ENCODE measurements at places on chromosomes 13 and 19.

- no peaks in the 10 kb centered on the region for H3K27me3 ChIP-seq
- peak; percentile 8 for DNase-seq
- no peaks in the 10 kb centered on the region for H3K36me3 ChIP-seq
- H3K4me1 ChIP-seq, result peaks cover 39% of the 10 kb centered on the region
- H3K27ac ChIP-seq, result peak overlapping the region; percentile 85
These were observed 1.9 kb downstream of the KDM4B start for GRCh38 chr19:4970558-4971423.

GRCh38 chr13:40984668-40985366 lies 34.3 kb downstream of the ELF1 start:
- DNase-seq, result no peak
- H3K4me3 ChIP-seq, result peak overlapping the region; percentile 91
- peak overlapping the region; percentile 93 for H3K27ac ChIP-seq

DNA sequence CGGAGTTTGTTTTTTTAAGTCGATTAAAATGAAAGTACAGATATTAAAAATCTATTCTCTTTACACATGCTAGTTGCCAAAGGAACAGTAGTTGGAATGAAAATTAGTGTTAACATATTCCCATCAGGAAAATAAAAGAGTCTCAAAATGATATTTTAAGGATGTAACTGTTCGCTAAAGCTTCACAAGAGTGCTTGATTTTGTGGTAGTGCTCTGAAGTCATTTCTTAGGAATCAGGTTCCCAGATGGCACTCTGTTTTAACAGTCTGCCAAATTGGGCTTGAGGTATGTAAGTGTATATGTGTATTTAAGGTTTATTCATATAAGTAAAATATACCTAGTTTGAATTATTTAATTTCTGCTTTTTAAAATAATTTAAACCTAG lies 128.8 kb downstream of the LMO7 start:
- H3K4me1 ChIP-seq, result peaks cover 69% of the 10 kb centered on the region
- H3K27ac ChIP-seq, result no peak overlapping the region
- no peaks in the 10 kb centered on the region for H3K36me3 ChIP-seq
- H3K4me3 ChIP-seq, result no peak overlapping the region
- DNase-seq, result no peak

GRCh38 chr13:44605275-44605674 lies 29.1 kb upstream of the TSC22D1 start:
- no peaks in the 10 kb centered on the region for H3K36me3 ChIP-seq
- peaks cover 15% of the 10 kb centered on the region for H3K27me3 ChIP-seq
- H3K27ac ChIP-seq, result no peak overlapping the region
- H3K4me1 ChIP-seq, result no peaks in the 10 kb centered on the region
- no peak overlapping the region for H3K4me3 ChIP-seq

DNA sequence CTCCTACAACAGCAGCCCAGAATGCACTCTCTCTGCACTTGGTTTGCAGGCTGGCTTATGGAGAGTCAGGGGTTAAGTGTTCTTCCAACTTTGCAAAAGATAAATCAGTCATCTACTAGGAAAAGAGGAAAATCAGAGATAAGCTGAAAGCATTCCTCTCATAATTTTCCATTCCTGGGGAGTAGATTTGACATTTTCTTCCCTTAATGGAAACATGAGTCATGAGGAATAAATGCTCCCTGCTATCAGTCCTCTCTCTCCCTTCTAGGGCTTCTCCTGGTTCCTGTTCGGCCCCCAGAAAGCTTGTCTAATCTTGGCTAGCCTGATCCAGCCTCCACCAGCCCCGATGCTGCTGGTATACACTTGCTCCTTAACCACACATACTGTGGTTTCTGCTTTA lies 28.4 kb upstream of the ENOX1 start:
- H3K27me3 ChIP-seq, result peaks cover 18% of the 10 kb centered on the region
- H3K4me3 ChIP-seq, result no peak overlapping the region
- H3K36me3 ChIP-seq, result no peaks in the 10 kb centered on the region
- no peak for DNase-seq
- H3K27ac ChIP-seq, result no peak overlapping the region

- no peak overlapping the region for H3K4me3 ChIP-seq
- H3K27me3 ChIP-seq, result peaks cover 9% of the 10 kb centered on the region
- H3K36me3 ChIP-seq, result no peaks in the 10 kb centered on the region
These were observed 1.3 kb upstream of the SIGLEC10 start for GRCh38 chr19:51418707-51419106.

DNA sequence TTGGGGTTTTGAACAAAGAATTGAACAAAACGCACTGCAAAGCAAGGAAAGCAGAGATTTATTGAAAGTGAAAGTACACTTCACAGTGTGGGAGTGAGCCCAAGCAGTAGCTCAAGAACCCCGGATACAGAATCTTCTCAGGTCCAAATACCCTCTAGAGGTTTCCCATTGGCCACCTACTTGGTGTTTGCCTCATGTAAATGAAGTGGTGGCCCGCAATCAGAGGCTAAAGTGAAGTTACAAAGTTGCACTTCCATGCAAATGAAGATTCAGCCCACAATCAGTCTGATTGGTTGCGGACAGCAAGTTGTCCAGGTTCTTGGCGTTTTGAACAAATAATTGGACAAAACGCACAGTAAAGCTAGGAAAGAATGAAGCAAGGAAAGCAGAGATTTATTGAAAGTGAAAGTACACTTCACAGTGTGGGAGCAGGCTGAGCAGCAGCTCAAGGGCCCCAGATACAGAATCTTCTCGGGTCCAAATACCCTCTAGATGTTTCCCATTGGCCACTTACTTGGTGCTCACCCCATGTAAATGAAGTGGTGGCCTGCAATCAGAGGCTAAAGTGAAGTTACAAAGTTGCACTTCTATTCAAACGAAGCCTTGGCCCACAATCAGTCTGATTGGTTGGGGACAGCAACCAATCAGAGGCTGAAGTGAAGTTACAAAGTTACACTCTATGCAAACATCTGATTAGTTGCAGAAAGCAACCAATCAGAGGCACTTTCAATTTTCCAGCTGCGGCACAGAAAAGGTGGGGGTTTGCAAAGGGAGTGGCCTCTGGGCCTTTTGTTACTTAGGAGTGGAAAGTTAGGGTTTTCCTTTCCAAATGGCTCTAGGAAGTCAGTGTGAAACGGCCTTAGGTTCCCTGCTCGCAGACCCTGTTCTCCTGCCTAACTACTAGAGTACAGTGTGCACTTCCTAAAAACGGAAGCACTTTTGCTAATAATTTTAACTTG lies 4.8 kb upstream of the TM9SF2 start:
- H3K27ac ChIP-seq, result peak overlapping the region; percentile 91
- H3K4me3 ChIP-seq, result peak overlapping the region; percentile 84
- DNase-seq, result peak; percentile 61
- H3K4me1 ChIP-seq, result peaks cover 60% of the 10 kb centered on the region
- H3K36me3 ChIP-seq, result peaks cover 8% of the 10 kb centered on the region

DNA sequence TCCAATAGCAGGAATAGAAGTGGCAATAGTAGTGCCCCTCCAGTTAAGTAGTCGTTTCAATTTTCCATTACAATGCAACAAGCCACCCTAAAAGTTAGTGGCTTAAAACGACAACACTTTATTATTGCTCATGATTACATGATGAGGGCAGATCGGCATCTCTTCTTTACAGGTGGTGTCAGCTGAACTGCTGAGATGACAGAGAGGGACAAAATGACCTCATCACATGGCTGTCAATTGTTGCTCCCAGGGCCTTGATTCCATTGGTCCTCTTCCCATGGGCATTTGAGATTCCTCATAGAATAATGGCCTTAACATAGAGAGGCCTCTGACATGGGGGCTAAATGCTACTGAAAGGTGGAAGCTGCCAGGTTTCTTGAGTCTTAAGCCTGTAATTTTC lies 679.8 kb upstream of the KLHL1 start:
- H3K27me3 ChIP-seq, result no peaks in the 10 kb centered on the region
- H3K27ac ChIP-seq, result no peak overlapping the region
- no peaks in the 10 kb centered on the region for H3K36me3 ChIP-seq
- no peak overlapping the region for H3K4me3 ChIP-seq
- DNase-seq, result no peak

DNA sequence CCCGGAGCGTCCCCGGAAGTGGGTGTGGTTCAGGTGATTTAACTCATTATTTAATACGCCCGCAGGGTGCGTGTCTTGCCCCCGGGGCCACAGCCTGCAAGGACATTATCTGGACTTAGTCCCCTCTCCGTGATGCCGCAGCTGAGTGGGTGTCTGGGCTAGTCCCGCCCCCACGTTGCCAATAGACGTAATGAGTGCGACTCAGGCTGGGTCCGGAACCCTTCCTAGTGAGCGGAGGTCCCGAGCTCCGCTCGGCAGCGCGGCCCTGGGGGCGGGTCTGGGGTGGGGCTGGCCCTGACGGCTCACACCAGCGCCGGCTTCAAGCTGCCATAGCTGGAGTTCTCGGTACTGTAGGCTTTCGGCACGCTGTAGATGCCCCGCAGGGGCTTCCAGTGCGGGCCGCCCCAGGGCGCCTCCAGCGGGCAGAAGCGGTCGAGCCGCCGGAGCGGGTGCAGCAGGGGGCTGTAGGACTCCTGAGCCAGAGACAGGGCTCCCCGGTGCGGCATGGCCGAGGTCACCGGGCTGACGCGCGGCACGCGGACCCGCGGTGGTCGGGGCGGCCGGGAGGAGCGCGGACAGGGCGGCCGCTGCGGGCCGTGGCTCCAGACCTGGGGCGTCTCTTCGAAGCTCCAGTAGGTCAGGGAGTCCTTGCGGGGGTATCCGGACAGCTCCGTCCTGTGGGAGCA lies 918 bp upstream of the LHB start:
- H3K4me1 ChIP-seq, result peaks cover 33% of the 10 kb centered on the region
- H3K36me3 ChIP-seq, result peaks cover 8% of the 10 kb centered on the region
- peak overlapping the region; percentile 24 for H3K4me3 ChIP-seq
- H3K27me3 ChIP-seq, result peaks cover 6% of the 10 kb centered on the region

DNA sequence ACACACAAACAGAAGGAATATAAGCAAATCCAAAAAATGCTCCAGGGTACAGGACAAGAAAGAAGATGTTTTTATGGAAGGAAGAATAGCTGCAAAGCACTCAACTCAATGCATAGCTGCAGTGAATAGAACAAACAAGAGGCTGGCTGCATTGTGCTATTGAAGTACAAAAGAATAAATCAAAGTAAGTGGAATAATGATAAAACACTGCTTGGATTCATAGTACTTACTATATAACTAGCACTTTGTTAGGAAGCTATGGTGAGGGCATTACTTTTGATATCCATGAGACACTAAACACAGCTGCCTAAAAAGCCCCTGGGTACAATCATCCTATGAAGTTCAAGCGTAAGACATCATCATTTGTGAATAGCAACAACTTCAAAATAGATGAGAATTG lies 350.1 kb downstream of the PCDH9 start:
- peaks cover 5% of the 10 kb centered on the region for H3K4me1 ChIP-seq
- no peak overlapping the region for H3K4me3 ChIP-seq
- no peaks in the 10 kb centered on the region for H3K27me3 ChIP-seq
- no peaks in the 10 kb centered on the region for H3K36me3 ChIP-seq

DNA sequence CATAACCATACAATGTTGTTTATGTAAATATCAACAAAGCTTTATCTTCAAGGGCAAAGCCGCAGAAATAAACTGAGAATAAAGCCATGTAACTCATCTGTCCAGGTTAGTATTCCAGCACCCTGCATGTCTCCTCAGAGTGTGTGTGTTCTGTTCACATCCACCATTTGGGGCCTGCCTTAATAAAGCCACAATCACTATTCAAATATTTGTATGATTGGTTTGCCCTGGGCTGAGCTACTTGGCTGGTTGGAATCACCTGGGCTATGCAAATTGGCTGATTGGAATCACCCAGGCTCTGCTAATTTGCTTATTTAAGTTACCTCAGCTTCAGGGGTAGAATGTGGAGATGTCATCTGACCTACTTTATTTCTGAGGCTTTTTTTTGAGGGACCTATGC lies 42.4 kb upstream of the ZNF737 start:
- no peaks in the 10 kb centered on the region for H3K27me3 ChIP-seq
- no peaks in the 10 kb centered on the region for H3K4me1 ChIP-seq
- no peak for DNase-seq

GRCh38 chr19:41144403-41144802 lies 30.2 kb downstream of the CYP2F1 start:
- H3K4me3 ChIP-seq, result no peak overlapping the region
- no peaks in the 10 kb centered on the region for H3K4me1 ChIP-seq
- peak; percentile 87 for DNase-seq
- no peaks in the 10 kb centered on the region for H3K36me3 ChIP-seq
- no peak overlapping the region for H3K27ac ChIP-seq

- H3K36me3 ChIP-seq, result peaks cover 62% of the 10 kb centered on the region
- DNase-seq, result no peak
- H3K27me3 ChIP-seq, result no peaks in the 10 kb centered on the region
- no peak overlapping the region for H3K27ac ChIP-seq
- H3K4me3 ChIP-seq, result no peak overlapping the region
- peaks cover 9% of the 10 kb centered on the region for H3K4me1 ChIP-seq
These were observed 12.0 kb downstream of the TGDS start for GRCh38 chr13:94583926-94584325.

DNA sequence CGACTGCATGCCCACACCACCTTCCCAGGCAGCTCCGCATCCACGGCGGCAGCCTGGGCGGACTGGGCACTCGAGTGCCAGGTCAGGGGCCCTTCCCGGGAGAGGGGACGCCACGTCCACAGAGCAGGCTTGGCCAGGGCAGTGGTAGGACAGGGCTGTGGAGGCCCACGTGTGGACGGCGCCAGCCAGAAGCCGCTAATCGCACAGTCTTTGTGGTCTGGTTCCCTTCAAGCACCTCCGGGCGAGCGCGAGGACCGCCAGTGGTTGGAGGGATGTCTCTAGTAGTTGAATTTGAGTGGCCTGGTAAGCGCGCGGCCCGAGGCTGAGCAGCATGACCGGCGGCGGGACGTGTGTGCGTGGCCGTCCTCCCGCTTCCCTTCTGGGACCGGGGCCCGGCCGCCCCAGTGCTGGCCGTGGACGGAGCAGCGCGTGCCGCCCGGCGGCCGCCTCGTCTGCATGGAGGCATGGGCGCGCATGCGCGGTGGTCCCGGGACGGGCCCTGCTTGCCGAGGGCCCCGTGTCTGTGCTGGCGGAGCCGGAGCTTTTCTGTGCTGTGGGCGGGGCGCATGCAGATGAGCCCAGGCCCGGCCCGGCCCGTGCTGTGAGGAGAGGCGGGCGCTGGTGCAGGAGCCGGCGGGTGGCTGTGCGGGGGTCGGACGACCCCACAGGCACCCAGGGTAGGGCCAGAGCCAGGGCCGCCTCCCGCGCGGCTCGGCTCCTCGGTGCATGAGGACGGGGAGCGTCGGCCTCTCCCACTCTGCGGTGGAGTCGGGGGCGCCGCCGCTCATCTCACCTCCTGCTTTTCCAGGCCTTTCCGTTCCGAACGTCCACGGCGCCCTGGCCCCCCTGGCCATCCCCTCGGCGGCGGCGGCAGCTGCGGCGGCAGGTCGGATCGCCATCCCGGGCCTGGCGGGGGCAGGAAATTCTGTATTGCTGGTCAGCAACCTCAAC lies 8.6 kb downstream of the PTBP1 start:
- DNase-seq, result no peak
- H3K4me1 ChIP-seq, result peaks cover 28% of the 10 kb centered on the region
- H3K27ac ChIP-seq, result peak overlapping the region; percentile 35

Measured in activated naive CD8-positive, alpha-beta T cell treated with anti-CD3 and anti-CD28 coated beads, Interleukin-2, amount 50 U/mL, for 24 hours (primary cell).